PC-3 (cell line): ENCODE measurements at places on chromosomes 13 and 19. TPM values are rescaled to one million over a fixed set of nuclear protein-coding genes. Genes with fewer than 3 reads are reported as not detected.

GDF15 gene
- 84.3 and 105 TPM in 2 replicates for total RNA-seq

RASIP1 gene
- total RNA-seq, result 0.40 and 0.51 TPM in 2 replicates

JUNB gene
- 343 and 391 TPM in 2 replicates for total RNA-seq

PLPP2 gene
- not detected in 2 replicates for total RNA-seq

ZNF486 gene
- 0.11 and 0.17 TPM in 2 replicates for total RNA-seq

DNA sequence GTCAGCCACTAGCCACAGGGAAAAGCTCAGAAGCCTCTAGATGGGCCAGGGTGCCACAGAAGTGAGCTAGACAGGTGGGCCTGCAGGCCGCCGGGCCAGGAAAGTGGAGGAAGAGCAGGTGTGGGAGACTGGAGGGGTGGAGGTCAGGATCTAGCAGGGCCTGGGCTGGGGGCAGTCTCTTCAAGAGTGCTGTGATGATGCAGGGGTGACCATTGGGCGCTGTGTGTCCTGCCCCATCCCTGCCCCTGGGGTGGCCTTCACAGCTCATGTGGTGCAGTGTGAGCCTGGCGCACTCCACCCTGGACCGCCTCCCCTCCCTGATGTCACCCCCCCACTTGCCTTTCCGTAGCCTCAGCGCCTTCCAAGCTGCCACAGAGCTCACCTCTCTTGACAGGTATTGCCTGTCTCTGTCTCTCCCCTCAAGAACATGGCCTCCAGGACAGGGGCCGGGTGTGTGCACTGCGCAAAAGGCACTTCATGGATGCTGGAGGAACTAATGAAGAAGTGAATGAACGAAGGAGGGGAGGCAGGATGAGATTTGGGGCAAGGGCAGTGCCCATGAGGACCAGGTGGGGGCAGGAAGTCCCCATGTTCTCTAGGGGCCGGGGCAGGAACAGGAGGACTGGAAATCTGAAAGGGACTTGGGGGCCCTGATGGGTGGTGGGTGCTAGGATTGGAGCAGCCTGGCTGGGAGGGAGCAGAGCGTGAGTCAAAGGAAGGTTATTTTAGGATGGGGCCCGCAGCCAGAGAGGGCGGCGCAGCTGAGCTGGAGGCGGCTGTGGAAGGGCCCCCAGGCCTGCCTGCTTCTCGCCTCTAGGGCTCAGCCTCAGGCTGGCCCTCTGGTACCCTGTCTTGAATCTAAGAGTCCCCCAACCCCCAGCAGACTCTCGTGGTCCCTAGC is 6.6 kb downstream of the SSBP4 start:
- no peak overlapping the region for H3K4me3 ChIP-seq
- H3K27ac ChIP-seq, result no peak overlapping the region
- H3K36me3 ChIP-seq, result no peaks in the 10 kb centered on the region
- no peak for DNase-seq
- peaks cover 4% of the 10 kb centered on the region for H3K4me1 ChIP-seq

DNA sequence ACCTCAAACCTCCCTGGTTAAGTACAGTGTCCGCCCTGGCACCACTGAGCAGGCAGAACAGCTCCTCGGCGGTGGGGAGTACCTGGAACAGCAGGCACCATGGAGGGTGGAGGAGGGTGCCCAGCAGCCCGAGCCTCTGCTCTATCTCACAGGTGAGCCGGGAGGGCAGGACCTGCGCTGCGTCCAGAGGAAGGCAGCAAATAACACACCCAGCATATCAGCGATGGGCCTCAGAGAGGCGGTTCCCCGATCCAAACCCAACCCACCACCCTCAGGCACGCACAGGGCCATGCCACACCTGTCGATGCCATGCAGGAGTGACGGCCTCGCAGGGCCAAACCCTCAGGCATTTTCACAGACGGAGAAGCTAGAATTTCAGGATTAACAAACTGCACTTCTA is 11.8 kb downstream of the PEPD start:
- peaks cover 10% of the 10 kb centered on the region for H3K4me1 ChIP-seq
- DNase-seq, result no peak
- no peak overlapping the region for H3K4me3 ChIP-seq
- no peak overlapping the region for H3K27ac ChIP-seq

DNA sequence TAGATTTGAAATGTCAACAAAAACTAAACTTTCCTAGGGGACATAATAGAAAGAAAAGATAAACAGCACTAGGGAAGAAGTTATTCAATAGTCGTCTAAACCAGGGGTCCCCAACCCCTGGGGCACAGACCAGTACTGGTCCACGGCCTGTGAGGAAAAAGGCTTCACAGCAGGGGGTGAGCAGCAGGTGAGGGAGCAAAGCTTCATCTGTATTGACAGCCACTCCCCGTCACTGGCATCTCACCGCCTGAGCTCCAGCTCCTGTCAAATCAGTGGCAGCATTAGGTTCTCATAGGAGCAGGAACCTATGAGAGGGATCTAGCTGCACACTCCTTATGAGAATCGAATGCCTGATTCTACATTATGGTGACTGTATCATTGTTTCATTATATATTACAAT is 382.7 kb downstream of the MYO16 start:
- H3K27ac ChIP-seq, result no peak overlapping the region
- H3K27me3 ChIP-seq, result no peaks in the 10 kb centered on the region; the same call in 1 of the 2 replicates
- DNase-seq, result no peak
- no peaks in the 10 kb centered on the region for H3K36me3 ChIP-seq
- no peak overlapping the region for H3K4me3 ChIP-seq
- H3K4me1 ChIP-seq, result no peaks in the 10 kb centered on the region

- no peaks in the 10 kb centered on the region for H3K27me3 ChIP-seq
- no peak overlapping the region for H3K4me3 ChIP-seq
- H3K36me3 ChIP-seq, result no peaks in the 10 kb centered on the region
- no peak overlapping the region for H3K27ac ChIP-seq
- DNase-seq, result no peak
These were observed 2.1 kb downstream of the NKPD1 start for GRCh38 chr19:45158503-45159209.

DNA sequence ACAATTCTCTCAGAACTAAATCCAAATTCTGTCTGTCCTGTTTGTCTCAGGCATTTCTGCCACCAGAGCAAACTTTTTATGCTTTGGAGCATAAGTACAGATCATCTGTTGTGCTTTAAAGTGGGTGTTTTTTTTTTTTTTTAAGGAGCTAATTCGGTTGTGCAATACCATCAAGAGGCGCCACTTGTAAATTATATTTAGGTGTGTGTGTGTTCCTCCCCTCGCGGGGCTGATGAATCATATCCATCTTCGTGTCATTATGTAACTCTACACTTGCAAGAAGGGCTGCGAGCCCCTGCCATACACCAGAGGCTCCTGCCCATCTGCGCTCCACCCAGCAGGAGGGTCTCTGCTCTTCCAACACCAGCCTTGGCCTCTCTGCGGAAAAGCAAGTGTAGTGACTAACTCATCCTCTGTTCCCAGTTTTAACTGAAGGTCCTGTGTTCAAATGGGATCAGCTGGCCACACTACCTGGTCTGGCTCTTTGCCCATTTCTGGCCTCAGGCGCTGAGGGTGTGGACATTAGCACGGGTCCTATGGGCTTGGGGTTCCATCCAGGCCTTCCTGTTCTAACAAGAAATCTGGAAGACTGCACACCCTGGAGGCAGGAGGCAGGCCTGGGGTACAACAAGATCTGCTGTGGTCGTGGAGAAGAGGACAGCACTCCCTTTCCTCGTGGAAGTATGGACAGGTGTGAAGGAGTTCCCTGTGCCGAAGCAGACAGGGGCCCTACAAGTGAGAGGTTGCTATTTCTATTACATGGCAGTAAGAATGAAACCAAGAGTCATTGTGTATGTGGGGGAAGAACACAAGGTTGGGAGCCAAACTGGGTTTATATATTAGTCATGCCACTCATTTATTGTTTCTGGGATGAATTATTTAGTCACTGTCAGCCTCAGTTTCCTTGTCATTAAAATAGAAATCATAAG is 96.1 kb upstream of the MBNL2 start:
- H3K27me3 ChIP-seq, result no peaks in the 10 kb centered on the region
- H3K4me3 ChIP-seq, result peak overlapping the region; percentile 35; the same call in 1 of the 2 replicates
- peak; percentile 61 for DNase-seq
- H3K4me1 ChIP-seq, result peaks cover 51% of the 10 kb centered on the region
- peak overlapping the region; percentile 81 for H3K27ac ChIP-seq
- no peaks in the 10 kb centered on the region for H3K36me3 ChIP-seq

DNA sequence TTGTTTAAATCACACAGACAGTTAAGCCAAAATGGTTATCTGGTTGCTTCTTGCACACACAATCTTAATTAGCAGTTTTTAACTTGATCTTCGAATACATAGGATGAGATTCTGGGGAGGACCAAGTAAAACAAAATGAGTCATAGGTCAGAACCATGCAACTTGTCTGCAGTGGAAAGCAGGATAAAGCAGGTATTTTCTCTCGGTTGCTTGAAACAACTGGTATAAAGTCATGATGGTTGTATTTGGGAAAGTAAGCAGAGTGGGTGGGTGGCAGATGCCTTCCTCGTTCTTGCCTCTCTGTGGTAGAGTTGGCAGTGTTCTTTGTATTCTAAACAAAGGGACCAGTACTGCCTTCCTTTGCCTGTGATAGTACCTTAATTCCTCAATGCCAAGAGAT is 167.0 kb downstream of the COG6 start:
- H3K4me1 ChIP-seq, result no peaks in the 10 kb centered on the region
- no peak overlapping the region for H3K27ac ChIP-seq
- no peaks in the 10 kb centered on the region for H3K36me3 ChIP-seq
- H3K4me3 ChIP-seq, result no peak overlapping the region
- no peak for DNase-seq
- H3K27me3 ChIP-seq, result no peaks in the 10 kb centered on the region

- H3K27me3 ChIP-seq, result no peaks in the 10 kb centered on the region
- H3K27ac ChIP-seq, result no peak overlapping the region
- no peak overlapping the region for H3K4me3 ChIP-seq
- DNase-seq, result no peak
- H3K36me3 ChIP-seq, result no peaks in the 10 kb centered on the region
These were observed 328.9 kb upstream of the SLC10A2 start for GRCh38 chr13:103395139-103395538.

DNA sequence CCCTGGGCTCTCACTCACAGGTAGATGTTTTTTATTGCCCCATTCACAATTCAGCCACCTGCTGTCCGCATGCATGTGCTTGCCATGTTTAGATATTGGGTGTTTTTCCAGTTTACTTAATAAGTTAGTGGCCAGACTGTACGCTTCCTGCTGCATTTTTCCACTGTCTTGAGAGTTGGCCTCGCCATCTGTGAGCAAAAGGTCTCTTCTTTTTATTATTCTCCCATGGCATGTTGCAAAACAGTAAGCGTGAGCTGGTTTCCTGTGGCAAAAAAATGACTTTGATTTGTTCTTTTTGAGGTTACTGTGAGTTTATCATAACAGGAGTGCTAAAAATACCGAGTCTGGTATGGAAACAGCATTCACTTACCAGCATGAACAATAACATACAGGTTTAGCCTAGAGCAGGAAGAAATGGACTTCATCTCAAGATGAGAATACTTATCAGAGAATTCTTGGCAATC is 46.0 kb downstream of the SAE1 start:
- no peak for DNase-seq
- H3K36me3 ChIP-seq, result peaks cover 13% of the 10 kb centered on the region; the same call in 1 of the 2 replicates
- H3K4me3 ChIP-seq, result no peak overlapping the region
- H3K27me3 ChIP-seq, result no peaks in the 10 kb centered on the region
- no peaks in the 10 kb centered on the region for H3K4me1 ChIP-seq
- H3K27ac ChIP-seq, result no peak overlapping the region

DNA sequence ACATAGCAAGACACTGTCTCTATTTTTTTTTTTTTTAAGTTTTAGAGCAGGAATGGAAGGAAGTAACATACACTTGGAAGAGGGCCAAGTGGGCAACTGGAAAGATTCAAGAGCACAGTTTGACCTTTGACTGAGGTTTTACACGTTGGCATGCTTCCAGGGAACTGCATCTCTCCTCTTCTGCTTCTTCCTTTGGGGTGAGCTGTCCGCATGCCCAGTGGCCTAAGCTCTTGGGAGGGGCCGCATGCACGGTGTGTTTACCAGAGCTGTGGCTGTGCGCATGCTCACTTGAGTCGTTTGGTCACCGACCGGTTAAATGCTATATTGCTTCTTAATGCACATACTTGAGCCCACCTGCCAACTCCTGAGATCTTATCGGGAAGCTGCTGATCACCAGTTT is 727.7 kb downstream of the UQCRFS1 start:
- no peak for DNase-seq
- no peaks in the 10 kb centered on the region for H3K27me3 ChIP-seq
- H3K4me1 ChIP-seq, result no peaks in the 10 kb centered on the region
- H3K4me3 ChIP-seq, result no peak overlapping the region
- no peak overlapping the region for H3K27ac ChIP-seq
- no peaks in the 10 kb centered on the region for H3K36me3 ChIP-seq

DNA sequence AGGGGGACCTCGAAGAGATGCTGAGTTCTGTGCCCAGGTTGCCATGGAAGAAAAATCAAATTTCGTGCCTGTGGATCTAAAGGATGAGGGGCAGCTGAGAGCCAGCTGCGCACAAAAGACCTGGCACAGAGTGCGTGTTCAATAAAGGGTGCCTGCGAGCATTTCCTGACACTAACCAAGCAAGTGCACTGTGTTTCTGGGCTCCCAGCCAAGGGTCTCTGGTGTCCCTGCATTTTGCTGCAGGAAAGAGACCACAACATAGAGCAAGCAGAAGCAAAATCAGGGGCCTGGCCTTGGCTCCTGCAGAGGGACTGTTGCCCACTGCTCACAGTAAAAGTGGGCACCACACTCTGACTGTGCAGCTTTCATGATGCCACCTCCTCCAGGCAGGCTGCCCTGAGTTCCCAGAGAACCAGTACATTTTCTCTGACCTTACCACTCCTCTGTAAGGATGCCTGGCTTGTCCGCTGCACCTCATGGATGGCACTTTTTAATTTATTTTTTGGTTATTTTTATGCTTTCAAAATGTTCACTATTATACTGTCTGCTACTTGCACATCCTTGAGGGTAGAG is 70.8 kb upstream of the GPR12 start:
- no peaks in the 10 kb centered on the region for H3K4me1 ChIP-seq
- H3K27me3 ChIP-seq, result peaks cover 53% of the 10 kb centered on the region
- H3K4me3 ChIP-seq, result no peak overlapping the region
- DNase-seq, result no peak

DNA sequence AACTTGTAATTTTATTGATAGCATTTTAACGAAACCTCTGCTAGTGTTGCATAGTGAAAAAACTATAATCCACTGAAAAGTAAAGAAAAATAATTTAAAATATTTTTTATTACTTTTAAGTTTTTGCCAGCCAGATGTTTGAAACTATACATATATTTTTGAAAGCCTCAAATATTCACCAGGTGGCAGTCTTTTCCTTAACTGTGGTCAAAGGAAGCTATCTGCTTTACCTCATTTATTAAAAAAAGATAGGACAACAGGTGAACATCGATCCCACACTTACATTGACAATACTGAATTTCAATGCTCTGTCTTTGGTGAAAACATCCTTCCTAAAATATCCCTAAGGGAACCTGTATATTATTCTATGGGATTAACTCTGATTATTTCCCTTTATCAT is 100.5 kb downstream of the TRPC4 start:
- H3K4me1 ChIP-seq, result no peaks in the 10 kb centered on the region
- H3K27me3 ChIP-seq, result peaks cover 25% of the 10 kb centered on the region; the same call in 1 of the 2 replicates
- no peak overlapping the region for H3K27ac ChIP-seq
- no peak overlapping the region for H3K4me3 ChIP-seq

DNA sequence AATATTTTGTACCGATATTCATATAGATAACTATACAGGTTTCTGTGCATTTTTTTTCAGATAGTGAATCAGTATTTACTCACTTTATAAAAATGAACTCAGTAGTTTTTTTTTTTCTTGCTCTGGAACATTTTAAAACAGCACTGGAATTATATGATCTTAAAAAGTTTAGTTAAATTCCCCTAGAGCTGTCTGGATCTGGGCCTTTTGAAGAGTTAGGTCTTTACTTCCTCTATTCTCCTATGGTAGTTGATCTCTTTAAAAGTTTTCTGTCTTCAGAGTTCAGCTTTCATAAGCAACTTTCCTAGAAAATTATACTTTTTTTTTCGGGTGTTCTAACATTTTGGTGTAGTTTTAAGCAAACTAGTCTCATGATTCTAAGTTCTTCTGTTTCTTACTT is 21.8 kb upstream of the RBM26 start:
- H3K4me1 ChIP-seq, result peaks cover 6% of the 10 kb centered on the region; the same call in 1 of the 2 replicates
- DNase-seq, result no peak
- H3K27me3 ChIP-seq, result no peaks in the 10 kb centered on the region
- no peak overlapping the region for H3K4me3 ChIP-seq
- no peak overlapping the region for H3K27ac ChIP-seq
